ENCODE measurements at places on chromosomes 2 and 18.
A peak's percentile ranks its signal among the peaks of the same experiment; 100 is the strongest.

GRCh38 chr2:75896779-75897366, 186.2 kb upstream of the GCFC2 start:
- DNase-seq: no peak

- no peak for DNase-seq
Observed at GRCh38 chr2:172329774-172330671, 97.4 kb upstream of the ITGA6 start.

- DNase-seq: peak; percentile 75
Observed at GRCh38 chr2:100427627-100428258, 10.3 kb upstream of the CHST10 start.

DNA sequence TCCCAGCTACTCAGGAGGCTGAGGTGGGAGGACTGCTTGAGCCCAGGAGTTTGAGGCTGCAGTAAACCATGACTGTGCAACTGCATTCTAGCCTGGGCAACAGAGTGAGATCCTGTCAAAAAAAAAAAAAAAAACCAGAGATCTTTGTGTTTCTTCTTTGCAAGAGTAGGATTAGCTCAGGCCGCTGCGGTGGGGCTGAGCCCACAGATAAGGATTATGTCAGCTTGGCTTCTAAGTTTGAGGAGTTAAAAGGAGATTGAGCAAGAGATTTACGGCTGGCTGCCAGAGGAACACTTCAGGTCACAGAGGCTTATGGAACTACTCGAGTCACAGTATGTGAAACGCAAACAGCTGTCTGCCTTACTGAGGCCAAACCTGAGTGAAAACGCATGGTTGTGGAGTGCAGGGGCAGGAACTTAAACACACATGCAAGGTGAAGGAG, 146.7 kb upstream of the L3MBTL4 start:
- DNase-seq: no peak

GRCh38 chr2:10478916-10479315, 30.8 kb upstream of the ODC1 start:
- DNase-seq: no peak

GRCh38 chr2:21427606-21428005, 303.8 kb downstream of the TDRD15 start:
- no peak for DNase-seq

DNA sequence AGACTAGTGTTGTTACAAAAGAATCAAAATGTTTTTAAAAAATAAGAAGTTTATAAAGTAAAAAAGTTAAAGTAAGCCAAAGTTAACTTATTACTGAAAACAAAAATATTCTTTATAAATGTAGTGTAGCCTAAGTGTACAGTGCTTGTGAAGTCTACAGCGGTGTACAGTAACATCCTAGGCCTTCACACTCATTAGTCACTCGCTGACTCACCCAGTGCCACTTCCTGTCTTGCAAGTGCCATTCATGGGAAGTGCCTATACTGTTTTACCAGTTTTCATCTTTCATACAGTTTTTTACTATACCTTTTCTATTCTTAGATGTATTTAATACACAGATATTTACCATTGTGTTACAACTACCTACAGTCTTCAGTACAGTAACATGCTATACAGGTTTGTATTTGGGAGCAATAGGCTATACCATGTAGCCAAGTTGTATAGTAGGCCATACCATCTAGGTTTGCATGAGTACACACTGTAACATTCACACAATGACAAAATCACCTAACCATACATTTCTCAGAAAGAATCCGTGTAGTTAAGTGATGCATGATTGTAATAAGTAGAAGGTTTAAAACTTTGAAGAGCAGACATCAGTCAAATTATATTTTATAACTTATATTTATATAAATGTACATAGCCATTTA, 13.4 kb downstream of the SERPINB7 start:
- peak; percentile 39 for DNase-seq

DNA sequence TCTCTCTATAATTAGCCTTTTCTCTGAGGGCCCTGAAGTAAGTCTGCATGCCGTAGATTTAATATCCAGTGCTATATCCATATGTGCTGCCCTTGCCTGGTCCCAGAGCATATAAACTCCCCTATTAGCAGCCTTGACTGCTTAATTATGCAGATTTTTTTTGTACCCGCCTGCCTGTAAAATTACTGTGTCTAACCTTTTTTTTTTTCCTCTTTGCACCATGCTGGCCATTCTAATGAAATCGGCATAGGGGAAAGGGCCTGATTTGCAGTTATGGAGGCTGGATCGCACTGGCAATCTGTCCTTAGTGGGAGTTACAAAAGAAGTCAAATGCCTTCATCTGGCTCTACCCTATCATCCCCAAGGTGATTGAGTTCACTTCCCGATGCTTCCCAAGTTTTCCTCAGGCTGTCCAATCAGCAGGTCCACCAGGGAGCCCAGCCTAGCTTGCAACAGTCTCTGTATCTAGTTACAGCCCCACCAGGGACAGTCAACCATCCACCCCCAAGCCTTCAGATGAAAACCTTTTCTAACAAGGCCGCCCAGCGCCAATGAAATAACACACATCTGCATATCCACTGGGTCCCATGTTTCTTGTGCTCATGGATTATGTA, 239.0 kb downstream of the ZNF521 start:
- no peak for DNase-seq

DNA sequence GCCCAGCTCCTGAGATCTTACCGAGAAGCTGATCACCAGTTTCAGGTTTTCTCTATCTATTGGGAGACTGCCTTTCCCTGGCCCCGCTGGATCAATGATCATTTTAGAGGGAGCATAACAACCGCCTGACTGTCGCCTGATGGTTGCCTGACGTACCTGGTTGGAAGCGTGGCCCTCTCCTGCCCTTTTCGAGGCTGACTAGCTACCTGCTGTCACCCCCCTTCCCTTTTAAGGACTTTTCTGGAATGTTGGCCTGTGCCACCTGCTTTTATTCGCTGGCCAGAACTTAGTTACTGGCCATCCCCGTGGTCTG, 562 bp upstream of the MFSD2B start:
- DNase-seq: no peak

DNA sequence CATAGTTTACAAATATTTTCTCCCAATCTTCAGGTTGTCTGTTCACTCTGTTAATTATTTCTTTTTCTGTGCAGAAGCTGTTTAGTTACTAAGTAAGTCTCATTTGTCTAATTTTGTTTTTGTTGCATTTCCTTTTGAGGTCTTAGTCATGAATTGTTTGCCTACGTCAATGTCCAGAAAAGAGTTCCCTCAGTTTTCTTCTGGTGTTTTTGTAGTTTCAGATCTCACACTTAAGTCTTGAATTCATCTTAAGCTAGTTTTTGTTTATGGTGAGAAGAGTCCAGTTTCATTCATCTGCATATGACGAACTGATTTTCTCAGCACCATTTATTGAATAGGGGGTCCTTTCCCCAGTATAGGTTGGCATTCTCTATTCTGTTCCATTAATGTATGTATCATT, 1252.2 kb upstream of the TMEFF2 start:
- DNase-seq: no peak

DNA sequence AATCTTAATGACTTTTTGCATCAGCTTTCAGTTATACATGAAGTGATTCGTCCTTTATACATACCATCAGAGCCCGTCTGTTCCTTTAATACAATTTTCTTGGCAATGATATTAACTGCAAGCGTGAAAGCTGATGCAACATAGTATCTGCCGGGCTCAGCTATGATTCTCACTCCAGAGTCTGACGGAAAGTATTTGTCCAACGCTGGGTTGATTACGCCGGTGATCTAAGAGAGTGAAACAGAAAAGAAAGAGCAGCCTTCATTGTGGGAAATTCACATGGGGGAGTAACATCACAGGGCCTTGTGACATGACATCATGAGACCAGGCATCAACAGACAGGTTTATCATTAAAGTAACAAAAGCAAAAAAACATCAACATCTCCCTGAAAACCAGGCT, 6.2 kb downstream of the ODC1 start:
- DNase-seq: no peak

DNA sequence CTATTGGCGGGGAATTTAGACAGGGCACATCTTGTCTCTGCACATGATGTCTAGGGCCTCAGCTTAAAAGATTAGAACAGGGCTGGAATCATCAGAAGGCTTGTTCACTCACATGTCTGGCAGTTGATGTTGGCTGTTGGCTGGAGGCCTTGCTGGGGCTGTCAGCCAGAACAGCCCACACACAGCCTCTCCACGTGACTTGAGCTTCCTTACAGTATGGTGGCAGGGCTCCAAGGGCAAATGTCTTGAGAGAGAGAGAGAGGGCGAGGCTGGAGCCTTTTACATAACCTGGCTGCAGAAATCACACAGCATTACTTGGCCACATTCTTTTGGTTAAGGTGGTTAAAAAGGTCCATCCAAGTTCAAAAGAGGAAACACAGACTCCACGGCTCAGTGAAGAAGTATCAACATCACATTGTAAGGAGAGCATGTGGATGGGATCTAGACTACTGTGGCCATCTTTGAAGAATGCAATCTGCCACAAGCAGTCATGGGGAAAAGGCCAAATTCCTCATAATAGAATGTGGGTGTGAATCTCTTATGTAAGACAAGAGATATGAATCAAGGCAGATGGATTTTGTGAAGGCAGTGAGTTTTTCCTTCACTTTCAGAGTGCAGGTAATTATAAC, 30.4 kb downstream of the SRSF7 start:
- DNase-seq: no peak

DNA sequence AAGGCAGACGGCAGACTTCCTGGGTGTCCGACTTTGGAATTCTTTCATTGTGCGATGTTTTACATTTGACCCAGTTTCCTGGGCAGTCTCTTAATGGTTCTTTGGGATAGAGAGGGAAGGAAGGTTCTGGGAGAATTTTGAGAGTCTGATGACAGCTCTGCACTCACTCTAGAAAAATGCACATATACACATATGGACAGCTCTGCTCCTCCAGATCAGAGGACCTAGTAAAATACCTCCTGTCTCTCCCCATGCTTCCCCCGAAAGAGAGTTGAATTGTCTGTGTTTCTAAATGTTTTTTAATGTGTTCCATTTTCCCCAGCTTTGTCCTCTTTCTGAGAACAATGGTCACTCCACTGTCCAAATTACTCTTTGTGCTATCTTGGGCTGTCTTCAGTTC, 102.0 kb upstream of the CXCR4 start:
- DNase-seq: no peak

- DNase-seq: no peak
Observed at GRCh38 chr2:74317701-74318100, 25.5 kb downstream of the SLC4A5 start.

DNA sequence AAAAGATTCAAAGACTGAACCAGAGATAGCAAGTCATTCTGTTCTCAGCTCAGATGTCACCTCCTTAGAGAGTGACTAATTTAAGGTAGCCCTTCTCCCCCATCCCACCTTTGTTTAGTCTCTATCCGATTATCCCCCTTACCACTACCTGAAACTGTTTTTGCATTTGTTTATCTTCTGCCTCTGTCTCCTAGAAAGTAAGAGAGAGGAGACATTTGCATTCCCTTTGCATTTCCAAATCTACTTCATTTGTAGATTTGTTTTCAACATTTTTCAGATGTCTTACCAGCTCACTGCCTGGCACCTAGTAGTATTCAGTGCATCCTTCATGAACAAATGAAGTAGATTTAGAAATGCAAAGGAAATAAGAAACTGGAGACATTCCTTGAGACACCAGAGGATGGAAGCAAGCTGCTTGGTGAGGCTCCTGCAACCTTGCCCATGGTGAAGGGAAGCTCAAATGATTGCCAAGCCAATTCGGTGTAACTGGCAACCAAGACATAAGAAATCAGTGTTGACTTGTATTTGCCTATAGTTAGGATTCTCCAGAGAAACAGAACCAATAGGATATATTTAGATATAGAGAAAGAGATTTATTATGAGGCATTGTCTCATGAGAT, 385.7 kb downstream of the STK39 start:
- no peak for DNase-seq

- no peak for DNase-seq
Observed at GRCh38 chr2:181396256-181397123, 60.7 kb upstream of the ITGA4 start.

DNA sequence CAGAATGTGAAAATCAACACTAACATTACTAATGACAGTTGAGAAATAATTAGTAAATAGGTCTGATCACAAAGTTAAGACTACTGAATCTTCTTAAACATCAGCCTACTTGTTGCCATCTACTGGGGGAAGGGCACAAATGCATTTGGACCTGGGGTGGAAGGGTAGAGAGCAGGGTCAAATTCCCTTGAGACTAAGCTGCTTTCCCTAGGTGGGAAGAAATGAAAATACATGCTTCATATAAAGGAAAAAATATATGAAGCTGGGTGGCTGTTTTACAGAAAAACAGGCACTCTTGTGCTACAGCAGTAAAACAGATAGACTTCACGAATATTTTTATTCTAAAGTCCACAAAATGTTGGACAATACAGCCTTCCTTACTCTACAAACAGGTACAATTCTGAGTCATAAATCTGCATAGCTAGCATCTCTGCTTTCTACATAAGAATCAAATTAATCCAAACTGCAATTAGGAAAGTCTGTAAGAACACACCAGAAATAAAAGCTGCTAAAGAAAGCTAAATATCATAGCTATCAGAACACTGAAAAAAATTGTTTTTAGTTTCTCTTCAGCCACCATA, 10.9 kb downstream of the TRIP12 start:
- DNase-seq: no peak

DNA sequence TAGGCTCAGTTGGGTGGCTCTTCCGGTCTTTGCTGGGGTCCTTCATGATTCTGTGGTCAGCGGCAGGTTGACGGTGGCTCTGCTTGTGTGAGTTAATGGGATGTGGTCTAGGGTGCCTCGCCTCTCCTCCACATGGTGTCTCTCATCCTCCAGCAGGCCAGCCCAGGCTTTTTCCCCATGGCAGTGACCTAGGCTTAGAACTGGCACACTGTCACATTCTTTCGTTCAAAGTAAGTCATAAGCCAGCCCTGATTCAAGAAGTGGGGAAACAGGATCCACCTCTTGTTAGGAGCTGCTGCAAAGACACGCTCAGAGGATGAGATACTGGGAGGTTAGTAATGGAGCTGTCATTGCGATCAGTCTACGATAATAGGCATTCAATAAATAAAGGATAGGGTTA, 46.0 kb upstream of the CTIF start:
- no peak for DNase-seq

DNA sequence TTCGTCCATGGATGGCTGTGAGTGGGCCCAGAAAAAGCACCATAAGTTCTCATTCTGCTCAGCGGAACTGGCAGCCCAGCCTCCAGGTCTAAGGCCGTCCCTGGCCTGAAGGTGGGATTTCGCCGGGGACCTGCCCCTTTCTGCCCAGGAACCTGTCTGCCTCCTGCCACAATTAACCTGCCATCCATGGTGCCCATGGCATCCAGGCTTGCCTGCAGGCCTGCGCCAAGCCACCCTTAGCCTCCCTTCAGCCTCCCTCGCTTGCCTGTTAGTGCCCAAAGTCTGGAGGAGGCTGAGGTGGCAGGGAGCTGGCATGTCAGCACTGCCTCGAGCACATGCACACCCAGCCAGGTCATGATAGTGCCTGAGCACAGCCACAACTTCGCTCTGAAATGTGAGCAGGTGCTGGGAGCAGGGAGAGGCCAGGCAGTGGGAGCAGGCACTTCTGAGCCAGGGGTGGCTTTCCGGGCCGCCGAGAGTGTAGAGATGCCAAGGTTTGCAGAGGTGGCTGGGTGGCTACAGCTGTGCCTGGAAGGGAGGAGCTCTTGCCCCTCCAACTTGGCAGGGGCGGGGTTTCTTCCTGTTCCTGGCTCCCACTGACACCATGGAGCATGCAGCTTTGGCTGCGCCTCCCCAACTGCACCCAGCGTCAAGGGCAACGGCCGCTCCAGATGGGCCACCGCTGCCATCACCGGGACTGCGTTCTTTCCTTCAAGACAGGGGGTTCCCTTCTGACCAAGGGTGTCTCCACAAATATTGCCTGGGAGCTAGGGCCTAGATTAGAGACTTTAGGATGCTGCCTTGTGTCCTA, 648.9 kb upstream of the VRK2 start:
- DNase-seq: no peak
